ENCODE measurements at places on chromosomes 7 and 10.

DNA sequence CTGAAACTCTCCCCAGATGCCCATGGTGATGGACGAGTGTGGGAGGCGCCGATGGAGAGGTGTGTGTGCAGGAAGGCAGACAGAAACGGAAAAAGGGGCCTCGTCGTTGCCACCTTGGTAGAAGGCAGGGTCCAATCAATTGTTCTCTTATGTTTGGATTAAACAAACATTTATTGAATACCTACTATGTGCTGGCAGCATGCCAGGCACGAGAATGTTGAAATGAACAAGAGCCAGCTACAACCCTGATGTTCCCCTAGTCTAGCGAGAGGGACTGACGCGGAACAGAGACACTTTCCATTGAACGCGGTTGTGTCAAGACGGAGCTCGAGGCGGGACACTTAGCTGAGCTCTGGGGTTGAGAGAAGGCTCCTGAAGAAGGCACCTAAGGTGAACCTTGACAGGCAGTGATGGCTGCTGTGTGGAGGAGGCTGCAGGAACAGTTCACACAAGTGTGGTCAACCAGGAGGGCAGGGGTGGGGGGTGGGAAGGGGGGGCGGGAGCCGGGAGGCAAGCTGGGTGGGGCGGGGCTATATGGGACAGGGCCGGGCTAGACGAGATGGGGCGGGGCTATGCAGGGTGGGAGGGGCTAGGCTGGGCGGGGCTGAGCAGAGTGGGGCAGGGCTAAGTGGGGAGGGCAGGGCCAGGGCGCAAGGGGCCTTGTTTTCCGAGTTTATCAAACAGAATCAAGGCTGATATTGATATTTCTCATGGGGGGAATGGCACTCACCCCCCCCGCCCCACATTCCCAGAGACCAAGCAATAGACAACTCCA, 181.0 kb downstream of the GATA3 start:
- no peak for DNase-seq

GRCh38 chr10:681670-682318, 7.7 kb downstream of the DIP2C start:
- DNase-seq: no peak

GRCh38 chr7:78052112-78052511, 253.5 kb downstream of the PHTF2 start:
- DNase-seq: no peak

DNA sequence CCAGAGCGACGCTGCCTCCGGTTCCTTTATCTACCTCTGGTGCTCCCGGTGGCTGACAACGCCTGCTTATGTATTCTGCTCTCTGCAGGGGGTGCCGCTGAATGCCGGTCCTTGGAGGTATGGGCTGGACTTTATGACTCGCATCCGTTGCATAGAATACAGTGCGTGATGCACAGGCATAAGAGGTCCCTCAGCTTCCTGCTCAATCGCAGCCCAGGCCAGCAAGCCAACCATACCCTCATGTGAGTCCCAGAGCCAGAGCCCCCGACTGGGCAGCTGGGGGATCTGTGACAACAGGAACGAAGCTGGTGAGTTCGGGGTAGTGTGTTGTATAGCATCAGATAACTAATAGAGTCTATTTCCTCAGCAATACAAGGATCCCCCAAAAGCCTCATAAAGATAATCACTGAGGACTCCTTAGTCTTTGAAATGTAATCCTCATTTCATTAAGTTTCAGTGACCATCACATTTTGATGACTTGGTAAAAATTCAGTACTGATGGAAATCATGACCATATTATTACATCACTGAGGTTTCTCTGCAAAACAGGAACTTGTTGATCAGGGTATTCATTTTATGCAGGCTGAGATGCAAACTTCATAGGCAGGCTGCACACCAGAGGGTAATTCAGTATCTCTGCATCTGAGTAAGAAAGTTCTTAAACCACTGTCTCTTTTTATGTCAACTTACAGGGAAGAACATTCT, 607.8 kb downstream of the PTPRN2 start:
- DNase-seq: no peak

DNA sequence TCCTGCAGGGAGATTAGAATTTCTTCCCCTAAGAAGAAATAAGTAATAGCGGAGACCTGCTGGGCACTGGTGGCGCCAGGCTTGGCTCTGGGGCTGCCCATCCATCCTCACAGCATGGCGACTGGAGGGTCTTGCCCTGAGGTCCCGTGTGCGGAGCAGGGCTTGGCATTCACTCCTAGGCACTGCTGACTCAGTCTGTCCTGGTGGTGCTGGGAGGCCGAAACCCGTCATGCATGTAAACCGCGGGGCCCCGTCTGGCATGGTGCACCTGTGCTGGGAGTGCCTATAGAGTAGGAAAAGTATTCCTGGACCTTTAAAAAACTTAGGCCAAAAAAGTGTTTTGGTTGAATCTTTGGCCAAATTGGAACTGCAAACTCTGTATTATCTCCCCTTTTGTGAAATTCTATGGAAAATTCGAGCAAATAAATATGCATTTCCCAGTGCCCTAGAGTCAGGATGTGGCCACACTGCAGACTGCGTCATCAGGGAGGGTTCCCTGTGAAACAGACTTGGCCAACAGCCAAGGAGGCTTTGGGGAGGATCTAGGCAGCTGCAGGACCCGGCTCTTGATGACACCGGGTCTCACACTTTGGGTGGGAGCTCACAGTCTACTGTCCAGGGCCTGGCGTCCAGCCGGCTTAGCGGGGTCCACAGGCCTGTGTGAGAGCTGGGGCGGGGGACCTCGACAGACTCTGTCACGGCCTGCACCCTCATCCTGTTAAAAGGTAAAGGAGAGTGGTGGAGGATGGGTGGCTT, 122.3 kb downstream of the VIPR2 start:
- no peak for DNase-seq

GRCh38 chr10:97828721-97829120, 20.9 kb upstream of the GOLGA7B start:
- no peak for DNase-seq

- DNase-seq: no peak
Measured at GRCh38 chr7:26022982-26023381, 129.0 kb upstream of the NFE2L3 start.

- no peak for DNase-seq
Measured at GRCh38 chr10:48464871-48465736, 139.8 kb downstream of the ARHGAP22 start.

- DNase-seq: no peak
Measured at GRCh38 chr7:92560602-92561001, 29.6 kb downstream of the FAM133B start.

DNA sequence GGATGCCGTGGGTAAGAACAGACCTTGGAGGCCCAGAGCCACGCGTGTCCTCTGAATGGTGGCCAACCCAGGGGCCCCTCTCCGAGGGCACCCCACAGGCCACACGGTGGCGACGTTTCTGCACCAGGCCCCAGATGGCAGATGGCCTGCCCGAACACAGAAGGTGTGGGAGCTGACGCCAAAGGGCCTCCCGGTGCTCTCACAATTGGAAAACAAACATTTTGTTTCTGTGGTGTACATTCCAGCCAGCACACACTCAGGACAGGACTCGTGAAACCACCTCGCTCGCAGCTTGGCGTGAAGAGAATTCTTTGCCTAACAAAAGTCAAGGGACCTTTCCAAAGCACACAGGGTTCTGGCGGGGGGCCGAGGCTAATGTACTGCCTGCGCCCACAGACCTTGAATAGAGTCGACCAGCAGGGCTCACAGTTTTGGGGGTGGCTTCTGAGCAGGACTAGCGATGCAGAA, 112.1 kb downstream of the FAM53B start:
- no peak for DNase-seq

DNA sequence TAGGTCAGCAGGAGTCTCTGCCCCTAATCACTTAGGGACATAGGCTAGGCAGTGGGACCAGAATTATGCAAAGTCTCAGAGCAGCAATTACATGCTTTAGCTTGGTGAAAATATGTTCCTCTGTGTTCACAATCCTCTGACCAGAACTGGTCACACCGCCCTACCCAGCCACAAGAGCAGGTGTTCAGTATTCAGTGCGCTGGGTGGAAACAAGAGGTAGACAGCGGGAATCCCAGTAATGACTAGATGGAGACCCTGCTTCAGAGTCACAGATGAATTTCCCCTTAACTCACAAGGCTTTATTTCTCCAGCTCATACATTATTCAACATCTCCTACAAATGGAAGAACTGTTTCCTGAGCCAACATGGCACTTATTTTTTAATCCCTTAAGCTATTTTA, 763.7 kb upstream of the POM121L12 start:
- no peak for DNase-seq

DNA sequence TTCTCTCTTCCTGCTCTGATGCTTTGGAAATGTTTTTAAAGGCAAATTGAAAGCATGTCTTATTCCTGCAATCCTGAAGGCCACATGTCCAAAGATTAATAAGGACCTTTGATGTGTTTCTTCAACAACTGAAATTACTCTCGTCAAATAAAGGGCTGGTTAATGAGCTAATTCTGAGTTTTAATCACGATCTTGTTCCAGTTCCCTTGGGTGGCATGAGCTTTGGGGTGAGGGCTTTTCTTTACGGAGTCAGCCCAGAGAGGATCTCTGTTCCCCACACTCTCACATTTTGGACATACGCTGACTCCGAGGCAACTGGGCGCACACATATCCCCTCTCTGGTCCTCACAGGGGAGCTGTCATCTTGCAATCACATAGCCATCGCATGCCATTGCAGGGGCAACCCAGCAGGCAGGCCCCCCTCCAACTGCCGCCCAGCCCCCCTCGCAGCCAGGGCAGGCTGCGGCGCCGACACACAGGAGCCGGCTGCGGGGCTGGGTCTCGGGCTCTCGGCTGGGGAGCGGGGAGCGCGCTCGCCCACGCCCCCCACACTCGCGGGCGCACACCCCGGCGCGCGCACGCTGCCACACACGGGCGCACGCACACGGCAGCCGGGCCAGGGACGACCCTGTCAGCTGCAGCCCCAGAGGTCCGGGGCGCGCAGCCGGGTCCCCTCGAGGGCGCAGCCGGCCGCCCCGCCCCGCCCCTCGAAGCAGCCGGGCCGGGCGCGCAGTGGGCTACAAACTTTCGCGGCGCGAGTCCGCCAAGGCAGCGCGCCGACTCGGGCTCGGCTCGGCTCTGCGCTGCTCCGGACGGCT, at the start of gene GDF10:
Gene GDF10, plus strand, starts transcription at position 587 of the 818 bp plus-strand sequence. CDS start 455 bp downstream, outside the sequence.
- no peak for DNase-seq

DNA sequence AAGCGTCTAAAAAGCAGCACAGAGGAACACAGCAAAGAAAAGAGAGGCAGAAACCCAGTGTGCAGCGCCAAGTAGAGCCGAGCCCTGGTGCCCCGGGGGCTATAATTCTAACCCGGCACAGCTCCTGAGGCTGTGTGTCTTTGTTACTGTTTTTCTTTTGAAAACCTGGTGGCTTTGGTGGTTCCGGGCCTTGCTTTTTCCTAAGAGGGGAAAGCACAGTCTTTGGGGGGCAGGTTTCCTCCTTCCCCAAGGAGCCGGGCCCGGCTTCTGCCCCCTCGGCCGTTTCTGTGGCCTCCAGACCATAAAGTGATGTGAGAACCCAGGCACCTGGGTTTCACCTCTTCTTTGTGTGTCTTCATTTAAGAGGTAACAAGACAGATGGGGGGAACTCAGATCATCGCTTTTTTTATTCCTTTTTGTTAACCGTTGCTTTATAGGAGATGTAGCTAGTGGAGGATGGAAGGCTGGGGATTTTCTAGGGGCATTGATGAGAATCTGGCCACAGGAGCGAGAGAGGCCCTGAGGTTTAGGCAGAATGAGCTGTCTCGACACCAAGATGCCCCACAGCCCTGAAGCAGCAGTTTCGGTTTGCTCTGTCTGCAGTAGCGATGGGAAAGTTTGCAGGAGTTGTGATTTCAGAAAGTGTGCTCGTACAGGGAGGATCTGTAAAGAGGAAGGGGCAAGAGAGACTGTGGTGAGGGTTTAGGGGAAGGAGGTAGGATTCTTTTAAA, 367.8 kb upstream of the GALNT17 start:
- DNase-seq: no peak

- no peak for DNase-seq
Measured at GRCh38 chr7:41786404-41786803, 83.5 kb upstream of the INHBA start.

- DNase-seq: no peak
Measured at GRCh38 chr7:28729281-28729680, 228.8 kb downstream of the TRIL start.

DNA sequence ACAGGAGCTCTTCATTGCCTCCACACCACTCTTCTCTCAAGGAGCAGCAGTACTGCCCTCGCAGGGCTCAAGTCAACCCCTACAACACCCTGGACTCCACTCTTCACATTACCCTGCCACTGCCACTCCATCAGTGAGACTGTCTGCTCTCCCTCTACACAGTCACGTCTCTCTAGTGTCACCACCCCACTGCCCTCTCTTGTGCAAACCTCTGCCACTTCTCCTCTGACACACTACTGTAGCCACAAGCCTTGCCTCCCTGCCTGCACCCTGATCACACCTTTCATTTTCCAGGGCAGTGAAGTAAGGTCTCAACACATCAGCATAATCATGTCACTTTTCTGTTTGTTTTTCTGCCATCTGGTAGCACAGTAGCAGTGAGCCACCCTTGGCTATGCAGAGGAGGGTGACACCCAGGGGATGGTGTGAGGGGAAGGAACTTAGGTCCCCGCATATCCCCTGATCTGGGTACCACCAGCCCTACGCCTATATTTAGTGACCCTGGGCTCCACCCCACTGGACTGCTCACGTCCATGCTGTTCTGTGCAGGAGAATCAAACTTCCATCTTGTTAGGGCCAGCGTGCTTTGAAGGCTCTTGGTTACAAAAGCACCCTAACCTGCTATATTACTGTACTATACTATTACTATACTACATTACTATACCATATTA, 1.6 kb downstream of the C10orf143 start:
- no peak for DNase-seq

GRCh38 chr7:148121401-148121800, 469.2 kb upstream of the C7orf33 start:
- no peak for DNase-seq

GRCh38 chr10:131059881-131060280, 251.6 kb downstream of the TCERG1L start:
- DNase-seq: no peak

Data from AG04450 (cell line).